Urinary bladder (tissue), 4 donors: ENCODE measurements at places on chromosomes 3 and 15. TPM values are rescaled to one million over a fixed set of nuclear protein-coding genes. Genes with fewer than 3 reads are reported as not detected.

Gene WDR76
- total RNA-seq = 17.1 TPM

DNA sequence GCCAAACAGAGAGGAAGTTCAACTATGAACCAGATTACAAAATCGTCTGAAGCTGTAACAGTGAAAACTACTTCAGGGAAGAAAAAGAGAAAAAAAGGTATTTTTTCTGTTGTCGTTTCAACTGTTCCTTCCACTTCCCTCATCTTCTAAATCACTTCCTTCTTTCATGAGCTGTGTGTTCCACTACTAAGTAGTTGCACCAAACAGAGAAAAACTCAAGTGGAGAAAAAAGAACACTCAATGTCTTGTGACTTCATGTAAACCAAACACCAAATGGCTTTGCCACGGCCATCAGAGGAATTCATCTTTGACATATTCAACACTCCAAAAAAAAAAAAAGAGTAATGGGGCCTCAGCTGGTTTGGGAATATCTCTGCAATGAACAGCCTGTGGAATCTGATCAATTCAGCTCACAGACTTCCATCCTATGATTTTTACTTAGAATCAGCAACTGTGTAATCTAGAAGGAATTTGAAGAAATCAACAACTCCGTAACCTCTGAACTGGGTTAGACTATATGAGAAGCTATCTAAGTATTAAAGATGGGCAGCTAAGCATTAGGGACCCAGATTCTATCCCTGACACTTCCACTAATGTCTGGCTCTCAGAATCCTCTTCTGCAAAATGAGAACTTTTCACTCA lies 47.5 kb upstream of the RNF7 start:
- no peak for DNase-seq

Gene SAXO2
- total RNA-seq = 4.7 TPM

DNA sequence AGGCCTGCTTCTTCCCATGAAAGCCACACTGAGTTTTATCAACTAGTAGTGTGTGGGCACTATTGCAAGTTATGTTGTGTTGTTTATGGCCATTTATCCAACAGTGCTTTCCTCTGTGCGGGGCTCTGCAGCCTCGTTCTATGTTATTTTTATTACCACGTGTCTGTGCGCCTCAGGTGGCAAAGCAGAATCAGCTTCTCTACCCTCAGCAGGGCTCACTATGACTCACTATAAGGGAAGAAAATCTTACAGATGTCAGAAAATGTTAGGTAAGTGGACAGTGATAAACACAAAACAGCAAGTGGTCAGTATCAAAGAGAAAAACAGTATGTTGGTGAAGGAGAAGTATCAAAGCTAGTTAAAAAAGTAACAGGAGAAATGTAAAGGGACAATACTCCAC lies 61.4 kb downstream of the MOBP start:
- DNase-seq = no peak

- no peak for DNase-seq
These were observed 125.7 kb downstream of the SV2B start for GRCh38 chr15:91225741-91226140.

DNA sequence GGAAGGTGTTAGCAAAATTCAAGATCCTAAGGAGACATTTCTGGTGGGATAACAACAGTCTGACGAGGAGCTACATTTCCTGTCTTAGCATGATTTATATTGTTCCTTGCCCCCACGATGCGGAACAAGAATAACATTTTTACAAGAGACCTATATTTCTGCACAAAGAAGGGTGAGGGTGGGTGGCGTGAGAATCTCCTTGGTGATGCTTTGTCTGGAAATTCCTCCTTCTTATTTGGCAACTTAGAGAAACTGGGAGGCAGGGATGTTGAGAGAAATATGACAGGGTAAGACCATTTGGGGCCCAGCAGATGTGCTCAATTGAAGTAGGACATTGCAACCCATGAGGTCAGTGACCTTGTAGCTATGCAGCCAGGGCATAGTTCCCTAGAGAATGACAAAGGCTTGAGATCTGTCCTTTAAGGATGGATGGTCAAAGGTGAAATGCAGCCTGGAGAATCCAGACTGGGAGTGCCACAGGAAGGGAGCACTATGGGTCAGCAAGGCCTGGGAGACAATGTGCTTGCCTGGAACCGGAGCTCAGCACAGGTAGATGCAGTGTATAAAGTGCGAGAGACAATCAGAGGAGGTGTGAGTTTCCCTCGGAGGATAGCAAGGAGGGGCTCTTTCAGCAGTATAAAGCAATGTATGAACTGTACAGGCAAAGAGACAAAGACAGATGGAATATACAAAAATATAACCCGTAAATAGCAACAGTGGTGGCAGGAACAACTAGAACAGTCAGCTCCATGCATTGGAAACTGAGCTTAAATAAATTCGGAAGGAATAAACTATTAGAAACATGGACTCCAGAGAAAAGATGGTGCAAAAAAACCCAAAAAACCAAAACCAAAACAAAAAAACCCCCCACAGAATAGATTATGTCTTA lies 317.6 kb upstream of the TBL1XR1 start:
- DNase-seq = no peak

- DNase-seq = no peak
These were observed 5.9 kb downstream of the ACSBG1 start for GRCh38 chr15:78228356-78228996.

GRCh38 chr3:194809382-194809781 lies 123.7 kb downstream of the FAM43A start:
- no peak for DNase-seq

DNA sequence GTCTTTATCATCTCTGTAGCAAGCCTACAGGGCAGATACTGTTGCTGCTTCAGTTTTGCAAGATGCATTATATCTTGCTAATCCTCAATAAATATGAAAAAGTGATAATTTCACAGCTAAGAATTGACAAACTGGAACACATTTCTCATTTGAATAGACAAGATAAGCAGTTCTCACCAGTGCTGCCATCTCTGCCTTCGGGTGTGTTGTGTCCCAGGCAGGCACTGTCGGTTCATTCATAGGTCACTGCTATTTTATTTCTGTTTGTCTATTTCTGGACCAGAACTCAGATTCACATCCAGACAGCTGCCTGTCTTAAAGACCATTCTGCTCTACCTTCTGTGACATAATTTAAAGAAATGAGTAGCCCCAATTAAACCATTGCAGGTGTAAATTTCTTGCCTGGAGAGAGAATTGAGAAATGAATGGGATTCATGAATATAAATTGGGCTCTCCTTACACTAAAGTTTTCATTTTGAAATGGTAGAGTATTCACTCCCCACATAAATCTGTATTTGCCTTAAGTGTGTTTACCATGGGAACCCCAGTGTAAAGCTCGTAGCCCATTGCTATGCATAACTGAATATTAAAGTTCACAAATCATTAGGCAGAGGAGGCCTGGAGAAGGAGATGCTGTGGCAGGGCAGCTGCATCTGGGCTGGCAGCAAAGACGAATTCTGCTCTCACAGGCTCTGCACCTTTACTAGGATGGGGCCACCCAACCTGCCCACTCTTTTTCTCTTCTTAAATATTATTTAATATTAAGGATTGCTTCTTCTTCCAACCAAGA lies 149.9 kb downstream of the ARPP21 start:
- DNase-seq = no peak

- DNase-seq = no peak
These were observed 7.2 kb downstream of the HOMER2 start for GRCh38 chr15:82945326-82945725.

DNA sequence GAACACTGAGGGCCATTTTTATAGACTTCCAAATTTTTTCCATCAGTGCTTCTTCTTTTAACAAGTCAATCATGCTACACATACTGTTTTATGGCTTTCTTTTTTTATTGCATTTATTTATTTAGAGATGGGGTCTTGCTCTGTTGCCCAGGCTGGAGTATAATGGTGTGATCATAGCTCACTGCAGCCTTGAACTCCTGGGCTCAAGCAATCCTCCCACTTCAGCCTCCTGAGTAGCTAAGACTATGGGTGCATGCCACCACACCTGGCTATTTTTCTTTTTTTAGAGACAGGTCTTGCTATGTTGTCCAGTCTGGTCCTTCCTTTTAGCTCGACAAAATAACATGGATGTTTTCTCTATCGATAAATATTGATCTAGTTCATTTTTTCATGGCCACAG lies 425.8 kb upstream of the WNT5A start:
- DNase-seq = no peak

Gene CA12
- 5.8 TPM for total RNA-seq

DNA sequence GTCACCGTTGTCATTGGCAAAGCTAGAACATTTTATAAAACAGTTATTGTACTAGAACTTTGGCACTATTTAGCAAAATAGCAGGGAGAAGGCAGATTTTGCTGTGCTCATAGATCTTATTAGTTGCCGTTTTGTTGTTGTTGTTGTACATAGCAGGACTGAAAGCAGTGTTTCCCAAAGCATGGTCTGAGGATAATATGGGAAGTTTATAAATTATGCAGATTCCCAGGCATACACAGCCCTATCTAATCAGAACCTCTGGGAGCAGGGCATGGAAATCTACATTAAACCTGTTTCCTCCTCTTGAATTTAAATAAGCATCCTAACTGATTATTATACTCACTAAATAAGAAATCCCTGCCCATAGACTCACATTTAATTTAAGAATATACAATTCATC lies 87.9 kb downstream of the RAP2B start:
- no peak for DNase-seq

Gene APBA2
- 12.8 TPM for total RNA-seq

DNA sequence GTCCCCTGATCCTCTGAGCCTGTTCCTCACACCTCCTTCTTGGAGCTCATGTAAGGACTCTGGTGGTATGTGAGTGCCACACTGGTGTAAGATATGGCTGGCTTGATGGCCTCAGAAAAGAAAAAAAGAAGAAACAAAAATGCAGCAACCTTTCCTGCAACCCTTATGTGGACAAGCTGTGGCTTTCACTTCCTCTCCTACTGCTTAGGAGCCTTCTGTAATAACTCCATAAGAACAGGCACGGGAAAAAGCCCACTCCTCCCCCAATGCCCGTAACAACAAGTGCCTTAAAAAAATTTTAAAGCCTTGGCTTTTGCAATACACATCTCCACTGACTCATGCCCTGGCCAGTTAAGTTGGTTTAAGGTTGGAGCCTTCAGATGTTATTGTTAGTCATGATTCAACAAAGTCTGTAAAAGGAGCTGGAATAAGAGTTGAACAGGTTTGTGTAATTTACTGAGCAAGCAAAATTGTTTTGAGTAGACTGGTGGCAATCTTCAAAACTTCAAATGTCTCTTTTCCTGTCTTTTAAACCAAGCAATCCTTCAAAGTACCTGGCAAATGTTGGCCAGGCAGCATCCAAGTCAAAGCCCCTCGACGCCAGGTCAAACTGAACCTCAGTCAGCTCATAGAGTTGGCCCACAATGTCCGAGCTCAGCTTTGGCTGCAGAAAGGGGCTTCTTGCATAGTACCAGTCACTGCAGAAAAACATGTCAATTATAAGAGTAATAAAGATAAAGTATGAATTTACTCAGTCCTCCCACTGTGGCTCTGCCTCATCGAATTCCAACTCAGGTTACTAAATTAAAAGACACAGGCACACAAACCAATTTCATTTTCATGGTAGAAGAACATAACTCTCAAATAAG lies 22.9 kb downstream of the FYCO1 start:
- DNase-seq = no peak

Gene EDC3
- 16.0 TPM for total RNA-seq

GRCh38 chr3:40109641-40110490 lies 199.6 kb upstream of the EIF1B start:
- DNase-seq = no peak

GRCh38 chr3:11250902-11251806 lies 21.0 kb upstream of the ATG7 start:
- DNase-seq = no peak

DNA sequence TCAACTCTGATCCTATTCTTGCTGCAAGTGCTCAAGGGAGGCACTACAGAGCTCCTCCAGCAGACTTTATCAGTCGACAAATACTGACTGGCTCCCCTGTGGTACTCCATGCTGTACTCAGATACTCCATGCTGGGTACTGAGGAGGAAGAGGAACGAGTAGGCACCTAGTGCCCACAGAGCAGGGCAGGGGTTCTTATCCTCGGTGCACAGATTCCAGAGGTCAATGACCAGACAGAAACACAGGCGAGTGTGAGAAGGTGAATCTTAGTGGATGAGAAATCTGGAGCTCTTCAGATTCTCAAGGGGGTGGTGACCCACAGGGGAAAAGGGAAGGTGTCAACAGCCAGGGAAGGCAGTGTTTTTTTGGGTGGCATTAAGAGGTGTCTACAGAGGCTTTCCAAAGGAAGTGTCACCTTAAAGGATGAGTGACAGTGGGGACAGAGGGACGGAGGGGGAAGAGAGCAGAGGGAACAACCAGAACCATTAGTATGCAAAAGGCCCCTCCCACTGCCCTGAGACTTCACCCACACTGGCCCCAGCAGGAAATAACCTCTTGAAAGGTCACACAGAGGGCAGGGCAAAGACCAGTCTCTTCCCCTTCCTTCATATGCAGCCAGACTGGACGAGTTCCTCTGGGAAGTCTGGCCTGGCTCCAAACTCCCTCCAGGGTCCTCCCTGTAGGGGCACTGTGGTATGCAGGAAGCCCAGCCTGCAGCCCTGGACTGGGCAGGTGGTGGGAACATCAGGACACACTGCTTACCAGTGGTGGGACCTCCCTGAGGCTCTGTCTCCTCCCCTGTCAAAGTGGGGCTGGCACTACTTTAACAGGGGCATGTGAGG lies 27.5 kb downstream of the CCDC12 start:
- no peak for DNase-seq

DNA sequence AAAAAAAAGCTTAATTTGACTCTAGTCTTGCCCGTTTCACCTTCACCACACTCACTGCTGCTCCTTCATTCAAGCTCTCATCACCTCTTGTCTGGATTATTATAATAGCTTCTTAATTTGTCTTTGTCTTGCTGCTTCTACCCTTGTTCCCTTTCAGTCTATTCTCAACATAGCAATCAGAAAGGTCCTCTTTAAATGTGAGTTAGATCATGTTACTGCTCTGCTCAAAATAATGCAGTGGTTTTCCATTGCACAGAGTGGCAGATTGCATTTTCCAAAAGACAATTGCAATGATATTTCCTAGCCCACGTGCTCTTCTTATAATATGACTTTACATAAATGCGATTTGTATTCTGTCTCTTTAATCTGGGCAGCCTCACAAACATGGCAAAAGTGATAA lies 174.6 kb downstream of the ALDH1A2 start:
- no peak for DNase-seq
